K562 (cell line): ENCODE measurements at places on chromosomes 2 and 18.

- no peak for DNase-seq
Observed at GRCh38 chr2:25528173-25528572, 145.2 kb downstream of the DTNB start.

- no peak for DNase-seq
Observed at GRCh38 chr2:201830666-201831065, 24.3 kb downstream of the CDK15 start.

GRCh38 chr18:22455425-22456115 is 37.9 kb upstream of the CTAGE1 start:
- no peak for DNase-seq

DNA sequence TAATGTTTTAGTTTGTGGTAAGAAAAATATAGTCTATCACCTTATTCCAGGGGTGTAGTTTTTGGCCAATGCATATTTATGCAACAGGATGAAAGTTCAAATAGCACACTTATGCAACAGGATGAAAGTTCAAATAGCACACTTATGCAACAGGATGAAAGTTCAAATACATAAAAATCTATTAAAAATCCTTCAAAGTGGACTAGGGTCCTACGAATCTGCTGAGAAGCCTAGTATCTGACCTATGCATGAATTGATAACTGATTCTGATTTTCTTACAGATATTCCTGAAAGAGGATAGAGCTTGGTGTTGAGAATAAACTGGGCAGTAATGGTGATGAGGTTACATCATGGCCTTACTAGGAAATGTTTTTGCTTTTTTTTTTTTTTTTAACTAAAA is 2.8 kb downstream of the PECR start:
- no peak for DNase-seq

- DNase-seq = no peak
Observed at GRCh38 chr18:32701313-32701712, 71.5 kb downstream of the KLHL14 start.

DNA sequence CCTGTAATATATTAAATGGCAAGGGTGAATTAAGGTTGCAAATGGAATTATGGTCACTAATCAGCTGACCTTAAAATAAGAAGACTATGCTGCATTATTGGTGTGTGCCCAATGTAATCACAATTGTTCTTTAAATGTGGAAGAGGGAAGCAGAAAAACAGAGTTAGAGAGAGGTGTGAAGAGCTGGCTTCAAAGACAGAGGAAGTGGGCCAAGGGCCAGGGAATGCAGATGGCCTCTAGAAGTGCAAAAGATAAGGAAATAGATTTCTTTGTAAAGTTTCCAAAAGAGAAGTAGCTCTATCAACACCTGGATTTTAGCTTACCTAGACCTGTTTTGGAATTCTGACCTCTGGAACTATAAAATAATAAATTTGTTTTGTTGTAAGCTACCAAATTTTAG is 276.0 kb downstream of the LRRTM1 start:
- no peak for DNase-seq

DNA sequence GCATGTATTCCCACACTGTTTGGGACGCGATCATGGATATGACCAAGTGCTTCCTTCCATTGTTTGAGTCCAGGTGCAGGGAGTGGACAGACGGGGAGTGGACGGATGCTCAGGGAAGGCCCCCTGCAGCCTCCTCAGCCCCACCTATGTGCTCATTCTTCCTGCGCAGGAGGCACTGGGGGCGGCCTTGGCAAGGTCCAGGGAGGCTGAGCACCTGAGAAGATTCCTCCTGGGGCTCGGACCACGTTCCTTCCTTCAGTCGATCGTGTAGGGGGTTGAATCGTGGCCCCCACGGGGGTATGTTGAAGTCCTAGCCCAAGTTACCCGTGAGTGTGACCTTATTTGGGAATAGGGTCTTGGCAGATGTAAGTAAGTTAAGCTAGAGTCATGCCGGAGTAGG is 60.4 kb downstream of the ASB1 start:
- DNase-seq = no peak

- DNase-seq = peak; percentile 26
Observed at GRCh38 chr2:241798081-241798630, 10.8 kb upstream of the NEU4 start.

DNA sequence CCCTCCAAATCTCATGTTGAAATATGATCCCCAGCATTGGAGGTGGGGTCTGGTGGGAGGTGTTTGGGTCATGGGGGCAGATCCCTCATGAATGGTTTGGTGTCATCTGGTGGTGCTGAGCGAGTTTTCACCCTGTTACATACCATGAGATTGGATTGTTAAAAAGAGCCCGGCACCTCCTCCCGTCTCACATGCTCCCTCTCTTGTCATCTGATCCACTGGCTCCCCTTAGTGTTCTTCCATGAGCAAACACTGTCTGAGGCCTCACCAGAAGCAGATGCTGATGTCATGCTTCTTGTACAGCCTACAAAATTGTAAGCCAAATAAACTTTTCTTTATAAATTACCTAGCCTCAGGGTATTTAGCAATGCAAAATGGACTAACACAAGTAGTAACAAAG is 405.0 kb upstream of the SLC39A10 start:
- no peak for DNase-seq

DNA sequence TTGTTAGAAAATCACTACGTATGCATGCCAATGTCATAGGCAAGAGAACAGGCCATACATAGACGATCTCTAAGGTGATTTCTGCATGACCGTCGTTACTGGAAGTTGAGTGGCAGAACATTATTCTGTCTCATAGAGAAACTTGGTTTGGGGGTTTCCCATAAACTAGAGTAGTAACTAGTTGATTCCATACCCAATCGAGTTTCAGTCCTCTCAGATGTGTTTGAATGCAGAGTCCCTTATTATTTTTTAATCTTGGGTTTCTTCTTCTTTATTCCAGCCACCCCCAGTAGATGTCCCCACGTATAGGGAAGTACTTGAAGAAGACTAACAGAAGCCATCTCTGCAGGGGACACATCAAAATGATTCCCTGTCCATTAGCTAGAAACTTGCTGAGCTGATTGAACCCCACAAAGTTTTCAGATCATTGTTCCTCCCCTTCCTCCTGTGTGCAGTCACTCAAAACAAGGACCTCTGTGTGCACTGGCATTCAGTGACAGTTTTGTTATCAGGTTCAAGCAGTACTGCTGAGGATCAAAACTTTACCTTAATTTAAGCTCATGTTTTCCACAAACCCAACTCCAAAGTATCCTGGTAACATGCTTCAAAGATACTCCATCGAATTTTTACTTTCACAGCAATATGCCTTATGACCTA is 68.4 kb upstream of the CDCA7 start:
- no peak for DNase-seq

GRCh38 chr2:71243634-71244301 is 16.9 kb upstream of the PAIP2B start:
- DNase-seq = no peak

DNA sequence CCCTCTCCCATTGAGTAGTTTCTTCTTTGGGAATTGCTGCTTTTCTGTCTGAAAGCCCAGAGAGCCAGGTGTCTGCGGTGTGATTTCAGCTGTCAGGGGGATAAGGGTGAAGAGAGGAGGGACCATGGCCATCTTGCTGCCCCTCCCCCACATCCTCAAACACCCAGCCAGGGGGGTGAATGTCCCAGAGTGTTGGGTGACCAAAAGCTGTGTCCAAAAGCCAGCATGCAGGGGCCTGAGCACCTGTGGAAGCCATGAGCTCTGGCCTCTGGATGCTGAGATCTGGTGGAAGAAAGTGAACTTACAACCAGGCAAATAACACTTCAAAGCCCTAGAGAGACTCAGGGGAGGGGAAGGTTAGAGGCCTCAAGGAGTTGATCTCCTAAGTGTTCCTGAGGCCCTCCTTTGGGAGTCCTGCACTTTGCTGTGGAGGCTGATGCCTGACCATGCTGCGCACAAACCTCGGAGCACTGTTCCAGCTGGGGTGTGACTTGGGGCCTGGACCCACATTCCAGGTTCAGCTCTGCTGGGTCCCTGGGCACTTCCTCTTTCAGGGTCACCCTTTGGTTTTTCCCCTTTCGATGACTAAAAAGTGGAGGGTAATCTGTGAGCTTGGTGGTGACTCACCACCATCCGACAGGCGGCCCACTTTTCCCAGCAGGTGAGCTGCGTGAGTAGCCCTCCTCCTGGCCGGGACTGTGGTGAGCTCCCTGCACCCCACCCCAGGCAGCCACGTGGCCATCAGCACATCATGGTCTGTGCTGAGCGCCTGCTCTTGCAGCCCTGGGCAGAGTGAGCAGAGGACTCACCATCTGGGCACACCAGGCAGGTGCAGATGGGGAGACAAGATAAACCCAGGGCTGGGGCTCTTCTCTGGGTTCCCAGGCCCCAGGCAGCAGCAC is 66.8 kb upstream of the FOSL2 start:
- DNase-seq = peak; percentile 16

- no peak for DNase-seq
Observed at GRCh38 chr2:112163541-112163981, 25.4 kb downstream of the FBLN7 start.

- no peak for DNase-seq
Observed at GRCh38 chr2:102662833-102663232, 43.5 kb downstream of the SLC9A2 start.

DNA sequence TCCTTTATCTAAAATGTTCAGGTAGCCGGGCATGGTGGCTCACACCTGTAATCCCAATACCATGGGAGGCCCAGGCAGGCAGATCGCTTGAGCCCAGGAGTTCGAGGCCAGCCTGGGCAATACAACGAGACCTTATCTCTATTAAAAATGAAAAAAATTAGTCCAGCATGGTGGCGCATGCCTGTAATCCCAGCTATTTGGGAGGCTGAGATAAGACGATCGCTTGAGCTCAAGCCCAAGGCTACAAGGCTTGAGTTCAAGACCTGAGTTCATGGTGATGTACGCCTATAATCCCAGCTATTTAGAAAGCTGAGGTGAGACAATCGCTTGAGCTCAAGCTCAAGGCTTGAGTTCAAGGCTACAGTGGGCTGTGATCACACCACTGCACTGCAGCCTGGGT is 45.6 kb upstream of the GPR75 start:
- DNase-seq = no peak

GRCh38 chr2:715038-715437 is 37.8 kb upstream of the TMEM18 start:
- DNase-seq = no peak

DNA sequence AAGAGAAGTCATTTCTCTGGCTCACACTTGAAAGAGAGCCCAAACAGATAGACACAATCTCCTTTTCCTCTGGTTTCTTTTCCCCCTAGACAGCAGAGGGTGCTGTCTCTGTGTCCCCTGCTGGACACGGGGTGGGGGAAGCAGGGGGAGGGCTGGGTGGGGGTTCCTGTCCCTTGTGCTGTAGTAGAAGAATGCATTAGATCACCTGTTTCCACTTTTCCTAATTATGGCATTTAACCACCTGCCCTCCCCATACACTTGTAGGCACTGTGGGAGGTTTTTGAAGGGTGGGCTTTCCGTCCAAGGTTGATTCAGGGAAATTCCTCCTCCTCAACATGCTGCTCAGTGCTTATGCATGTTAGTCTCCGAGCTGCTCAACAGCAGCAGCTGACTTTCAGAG is 206.2 kb upstream of the EPAS1 start:
- peak; percentile 6 for DNase-seq

DNA sequence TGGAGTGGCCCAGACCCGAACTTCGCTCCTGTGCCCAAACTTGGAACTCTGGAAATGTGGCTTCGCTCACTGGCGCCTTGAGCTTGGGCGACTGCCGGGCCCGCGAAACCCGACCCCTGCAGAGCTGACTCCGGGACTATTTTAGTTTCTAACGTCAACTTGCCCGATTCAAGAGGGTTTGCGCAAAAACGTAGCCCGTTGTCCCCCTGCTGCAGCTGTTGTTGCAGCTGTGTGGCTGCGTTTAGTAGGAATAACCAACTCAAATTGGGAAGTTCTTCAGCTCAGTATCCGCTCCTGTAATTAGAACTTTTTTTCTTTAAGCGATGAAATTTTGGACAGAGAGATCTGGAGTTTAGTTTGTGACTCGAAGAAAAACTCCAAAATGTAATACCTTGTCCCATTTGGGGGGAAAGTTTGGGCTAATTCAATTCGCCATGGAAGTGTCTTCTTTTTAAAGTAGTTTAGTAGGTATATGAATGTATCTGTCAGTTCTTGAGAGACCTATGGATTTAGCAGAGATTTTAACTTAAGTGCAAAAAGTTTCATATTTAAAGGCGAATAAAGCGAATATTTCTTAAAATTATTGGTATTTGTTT is 559 bp downstream of the MYL12A start:
- DNase-seq = no peak

DNA sequence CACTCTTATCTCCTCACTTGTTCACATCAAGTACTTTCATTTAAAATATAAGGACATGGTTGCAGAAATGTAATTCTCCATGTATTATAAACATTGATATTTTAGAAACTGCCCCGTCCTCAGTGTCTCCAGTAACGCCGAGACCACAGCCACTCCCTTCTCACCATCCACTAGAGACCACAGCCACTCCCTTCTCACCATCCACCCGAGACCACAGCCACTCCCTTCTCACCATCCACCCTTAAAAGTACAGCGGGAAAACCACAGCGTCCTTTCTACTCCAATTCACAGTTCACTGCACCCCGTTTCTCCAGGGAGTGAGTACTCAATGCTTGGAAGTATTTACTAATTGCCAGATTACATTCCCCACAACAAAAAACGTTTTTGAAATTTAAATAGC is 1452.2 kb upstream of the ACVR2A start:
- DNase-seq = no peak

DNA sequence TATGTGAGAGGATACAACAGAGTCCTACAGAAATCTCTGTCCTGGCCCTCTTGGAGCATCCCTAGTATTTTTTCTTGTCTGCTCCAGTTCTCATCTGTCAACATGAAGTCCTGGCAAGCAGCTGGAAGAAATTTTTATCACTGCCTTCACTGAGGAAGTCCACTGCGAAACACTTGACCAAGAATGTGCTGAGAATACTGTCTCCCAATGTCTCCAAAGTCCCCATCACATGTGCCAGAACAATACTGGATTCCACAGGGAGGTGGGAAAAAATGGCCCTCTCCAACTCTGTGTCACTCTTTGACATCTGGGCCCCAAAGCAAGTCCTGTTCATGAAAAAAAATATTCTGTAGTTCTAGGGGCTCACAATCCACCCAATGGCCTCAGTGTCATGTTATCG is 32.8 kb upstream of the PGAP1 start:
- no peak for DNase-seq

- no peak for DNase-seq
Observed at GRCh38 chr2:13110825-13111224, 394.1 kb downstream of the TRIB2 start.

DNA sequence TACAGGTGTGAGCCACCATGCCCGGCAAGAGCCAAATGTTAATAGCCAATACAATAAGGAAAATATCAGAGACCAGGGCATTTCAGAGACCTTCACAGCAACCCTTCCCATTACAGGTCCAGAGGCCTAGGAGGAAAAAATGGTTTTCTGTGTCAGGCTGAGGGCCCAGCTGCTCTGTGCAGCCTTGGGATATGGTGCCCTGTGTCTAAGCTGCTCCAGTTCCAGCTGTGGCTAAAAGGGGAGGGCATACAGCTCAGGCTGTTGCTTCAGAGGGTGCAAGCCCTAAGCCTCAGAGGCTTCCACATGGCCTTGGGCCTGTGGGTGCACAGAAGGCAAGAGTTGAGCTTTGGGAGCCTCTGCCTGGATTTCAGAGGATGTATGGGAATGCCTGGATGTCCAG is 20.1 kb upstream of the CCDC195 start:
- no peak for DNase-seq

GRCh38 chr2:103738606-103739005 is 976.8 kb downstream of the TMEM182 start:
- DNase-seq = no peak
